Stimulated activated CD8-positive, alpha-beta memory T cell treated with anti-CD3 and anti-CD28 coated beads, Interleukin-2, amount 100 ng/mL, for 1 hour (primary cell): ENCODE measurements at places on chromosomes 7 and 10.

- no peak for DNase-seq
Measured at GRCh38 chr10:32144817-32145688, 88.8 kb upstream of the KIF5B start.

- DNase-seq: no peak
Measured at GRCh38 chr10:14328881-14329672, 1.6 kb downstream of the FRMD4A start.

GRCh38 chr7:97576043-97576442 lies 155.8 kb upstream of the TAC1 start:
- no peak for DNase-seq

GRCh38 chr7:8282871-8283270 lies 20.9 kb upstream of the ICA1 start:
- no peak for DNase-seq

DNA sequence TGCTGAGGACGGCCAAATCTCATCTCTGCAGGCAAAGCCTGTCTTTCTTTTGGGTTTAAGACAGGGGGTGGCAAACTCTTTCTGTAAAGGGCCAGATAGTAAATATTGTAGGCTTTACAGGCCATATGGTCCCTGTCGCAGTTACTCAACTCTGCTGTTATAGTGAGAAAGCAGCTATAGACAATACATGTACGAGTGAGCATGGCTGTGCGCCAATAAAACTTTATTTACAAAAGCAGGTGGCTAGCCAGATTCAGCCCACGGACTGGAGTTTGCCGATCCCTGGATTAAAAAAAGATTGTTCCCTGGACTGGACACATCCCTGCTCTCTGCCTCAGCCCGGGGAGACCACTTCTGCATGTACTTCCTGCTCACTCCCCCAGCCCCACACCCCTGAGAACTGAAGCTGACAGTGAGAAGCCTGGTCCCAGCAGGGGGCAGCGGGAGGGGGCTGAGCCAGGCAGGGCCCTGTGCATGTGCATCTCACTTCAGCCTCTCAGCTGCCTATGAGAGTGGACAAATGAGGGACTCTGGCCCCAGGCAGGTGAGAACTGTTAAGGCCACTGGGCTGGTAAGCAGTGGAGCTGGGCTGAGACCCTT lies 392.4 kb downstream of the PLXNA4 start:
- no peak for DNase-seq

- no peak for DNase-seq
Measured at GRCh38 chr7:116249969-116250553, 39.7 kb downstream of the TES start.

GRCh38 chr10:29681676-29682448 lies 47.1 kb upstream of the SVIL start:
- no peak for DNase-seq

- DNase-seq: no peak
Measured at GRCh38 chr10:62554632-62555199, 180.5 kb downstream of the ZNF365 start.

GRCh38 chr10:129896136-129896859 lies 67.8 kb downstream of the EBF3 start:
- no peak for DNase-seq

DNA sequence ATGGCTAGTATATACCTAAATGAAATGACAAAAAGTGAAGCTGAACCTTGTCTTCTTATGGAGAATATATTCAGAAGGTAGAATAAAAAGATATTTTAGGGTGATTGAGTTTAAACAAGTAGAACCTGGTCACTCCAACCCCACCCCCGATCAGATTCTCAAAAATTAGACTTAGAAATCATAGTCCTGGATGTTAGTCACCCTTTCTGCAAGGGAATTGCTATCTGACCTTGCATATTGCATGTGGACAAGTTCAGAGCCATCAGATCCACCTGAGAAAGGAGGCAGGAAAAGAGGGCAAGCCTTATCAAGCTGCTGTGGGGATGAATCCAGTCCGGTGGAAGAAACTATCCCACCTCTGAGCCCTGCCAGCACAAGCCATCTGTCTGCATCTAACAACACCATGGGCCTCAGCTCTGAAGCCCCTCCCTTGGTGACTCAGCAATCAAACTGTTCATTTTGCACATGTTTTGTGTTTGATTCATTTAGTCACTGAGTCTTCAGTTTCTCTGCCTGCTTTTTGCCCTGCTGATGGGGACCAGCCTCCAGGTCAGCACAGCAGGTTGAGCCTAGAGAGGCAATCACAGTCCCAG lies 727.3 kb downstream of the AUTS2 start:
- no peak for DNase-seq

DNA sequence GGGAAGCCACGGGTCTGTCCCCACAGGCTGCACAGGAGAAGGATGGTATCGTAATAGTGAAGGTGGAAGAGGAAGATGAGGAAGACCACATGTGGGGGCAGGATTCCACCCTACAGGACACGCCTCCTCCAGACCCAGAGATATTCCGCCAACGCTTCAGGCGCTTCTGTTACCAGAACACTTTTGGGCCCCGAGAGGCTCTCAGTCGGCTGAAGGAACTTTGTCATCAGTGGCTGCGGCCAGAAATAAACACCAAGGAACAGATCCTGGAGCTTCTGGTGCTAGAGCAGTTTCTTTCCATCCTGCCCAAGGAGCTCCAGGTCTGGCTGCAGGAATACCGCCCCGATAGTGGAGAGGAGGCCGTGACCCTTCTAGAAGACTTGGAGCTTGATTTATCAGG lies 8.1 kb downstream of the ZKSCAN1 start:
- DNase-seq: no peak

DNA sequence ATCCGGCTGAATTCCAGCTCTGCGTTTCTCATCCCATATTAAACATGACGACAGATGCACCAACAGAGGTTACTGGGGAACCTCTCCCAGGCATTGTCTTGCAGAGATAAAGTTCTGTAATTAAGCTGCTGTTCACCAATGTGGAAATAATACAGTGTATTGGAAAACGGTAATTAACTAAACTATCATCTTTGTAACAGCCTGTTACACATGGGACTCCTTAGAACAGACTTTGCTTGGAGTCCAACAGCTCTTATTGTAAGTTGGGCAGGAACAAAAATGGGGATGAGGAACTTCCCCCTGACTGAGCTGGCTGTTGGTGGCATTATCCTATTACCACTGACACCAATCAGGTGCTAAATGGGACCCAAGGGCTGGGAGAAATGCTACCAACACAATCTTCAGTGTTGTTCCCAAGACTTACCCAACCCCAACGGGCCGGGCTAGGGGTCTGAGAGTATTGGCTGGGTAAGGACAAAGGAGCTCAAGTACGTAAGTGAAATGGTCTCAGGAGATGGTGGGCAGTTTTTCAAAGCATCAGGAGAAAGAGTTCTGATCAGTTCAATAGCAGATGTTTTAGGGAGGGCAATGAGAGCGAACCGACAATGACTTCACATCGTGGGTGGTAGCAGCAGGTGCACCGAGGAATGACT lies 759.4 kb downstream of the GRID1 start:
- no peak for DNase-seq

- no peak for DNase-seq
Measured at GRCh38 chr7:22696541-22697228, 30.3 kb upstream of the IL6 start.

DNA sequence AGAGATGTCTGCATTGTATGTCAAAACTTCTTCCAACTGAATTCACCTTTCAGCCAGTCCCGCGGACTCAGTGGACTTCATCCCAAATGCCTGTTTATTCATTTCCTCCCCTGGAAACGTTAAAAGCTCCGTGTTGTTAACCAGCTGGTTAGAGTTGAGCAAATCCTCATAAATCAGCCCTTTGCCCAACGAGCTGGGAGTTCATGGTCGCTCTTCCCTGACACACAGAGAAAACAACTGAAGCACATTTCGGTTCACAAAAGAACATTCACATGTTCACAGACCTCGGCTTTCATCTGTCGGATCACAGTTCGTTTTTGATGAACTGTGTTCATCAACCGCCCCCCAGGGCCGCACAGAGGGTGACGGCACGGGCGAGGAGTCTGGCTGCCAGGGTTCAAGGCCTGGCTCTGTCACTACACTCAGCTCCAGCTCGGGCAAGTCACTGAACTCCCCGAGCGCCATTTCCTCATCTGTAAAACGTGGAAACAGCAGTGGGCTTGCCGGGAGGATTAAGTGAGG lies 62.6 kb downstream of the GLI3 start:
- no peak for DNase-seq

DNA sequence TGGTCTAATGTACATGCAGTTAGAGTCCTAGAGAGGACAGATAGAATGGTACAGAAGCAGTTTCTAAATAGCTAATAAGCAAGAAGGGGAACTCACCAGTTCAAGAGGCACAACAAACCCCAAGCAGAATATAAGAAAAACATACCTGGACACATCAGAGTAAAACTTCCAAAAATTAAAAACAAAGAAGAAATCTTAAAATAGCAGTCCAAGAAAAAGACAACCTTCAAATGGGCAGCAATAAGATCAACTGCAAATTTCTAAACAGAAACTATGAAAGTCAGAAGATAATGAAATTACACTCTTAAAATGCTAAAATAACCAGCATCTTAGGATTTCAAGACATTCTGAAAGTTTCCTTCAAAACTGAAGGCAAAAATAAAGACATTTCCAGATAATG lies 55.9 kb downstream of the USP6NL start:
- no peak for DNase-seq

DNA sequence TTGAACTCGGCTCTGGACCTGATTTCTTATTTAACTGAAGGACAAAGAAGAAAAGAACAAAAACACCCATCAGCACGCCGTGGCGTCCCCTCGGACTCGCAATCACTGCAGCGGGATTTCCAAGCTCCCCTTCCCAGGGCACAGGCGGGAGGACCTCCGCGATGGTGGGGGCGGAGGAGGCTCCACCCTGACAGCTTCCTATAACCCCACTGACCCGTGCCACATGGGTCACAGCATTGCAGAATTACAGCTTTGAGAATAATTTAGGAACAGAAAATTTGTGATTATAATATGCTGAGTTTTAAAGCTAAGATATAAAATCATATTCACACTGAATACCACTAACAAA lies 129.7 kb upstream of the SEC61G start:
- no peak for DNase-seq

GRCh38 chr10:99535764-99536337 lies 3.1 kb downstream of the NKX2-3 start:
- no peak for DNase-seq

GRCh38 chr10:12177642-12178041 lies 18.0 kb downstream of the NUDT5 start:
- DNase-seq: no peak

GRCh38 chr7:192701-193480 lies 520 bp downstream of the FAM20C start:
- DNase-seq: no peak

GRCh38 chr7:98294326-98294725 lies 12.8 kb downstream of the BRI3 start:
- no peak for DNase-seq

DNA sequence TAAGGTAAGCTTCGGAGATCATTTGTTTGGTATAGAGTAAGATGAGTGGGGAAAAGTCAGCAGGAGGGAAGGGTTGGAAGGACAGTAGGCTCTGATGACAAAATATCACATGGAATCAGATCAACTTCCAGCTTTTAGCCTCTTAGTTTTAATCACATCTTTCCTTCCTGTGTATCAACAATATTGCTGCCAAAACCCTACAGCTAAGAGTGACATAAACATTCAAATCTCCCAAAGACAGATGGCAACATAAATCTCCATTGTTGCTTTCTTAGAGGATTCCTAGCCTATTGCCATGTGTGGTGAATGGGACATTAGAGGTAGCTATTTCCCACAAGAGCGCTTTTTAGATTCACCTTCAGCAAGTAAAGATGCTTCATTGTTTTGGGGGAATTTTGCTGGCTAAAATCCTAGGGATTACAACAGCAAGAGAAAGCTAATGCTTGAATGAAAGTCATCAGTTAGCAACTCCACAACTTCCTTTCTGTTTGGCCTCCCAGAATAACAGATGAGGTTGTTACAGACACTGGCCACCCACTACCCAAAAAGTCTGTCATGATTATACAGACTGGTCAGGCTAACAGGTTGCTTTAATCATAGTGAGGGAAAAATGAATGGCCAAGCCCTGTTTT lies 35.2 kb upstream of the FZD1 start:
- no peak for DNase-seq

DNA sequence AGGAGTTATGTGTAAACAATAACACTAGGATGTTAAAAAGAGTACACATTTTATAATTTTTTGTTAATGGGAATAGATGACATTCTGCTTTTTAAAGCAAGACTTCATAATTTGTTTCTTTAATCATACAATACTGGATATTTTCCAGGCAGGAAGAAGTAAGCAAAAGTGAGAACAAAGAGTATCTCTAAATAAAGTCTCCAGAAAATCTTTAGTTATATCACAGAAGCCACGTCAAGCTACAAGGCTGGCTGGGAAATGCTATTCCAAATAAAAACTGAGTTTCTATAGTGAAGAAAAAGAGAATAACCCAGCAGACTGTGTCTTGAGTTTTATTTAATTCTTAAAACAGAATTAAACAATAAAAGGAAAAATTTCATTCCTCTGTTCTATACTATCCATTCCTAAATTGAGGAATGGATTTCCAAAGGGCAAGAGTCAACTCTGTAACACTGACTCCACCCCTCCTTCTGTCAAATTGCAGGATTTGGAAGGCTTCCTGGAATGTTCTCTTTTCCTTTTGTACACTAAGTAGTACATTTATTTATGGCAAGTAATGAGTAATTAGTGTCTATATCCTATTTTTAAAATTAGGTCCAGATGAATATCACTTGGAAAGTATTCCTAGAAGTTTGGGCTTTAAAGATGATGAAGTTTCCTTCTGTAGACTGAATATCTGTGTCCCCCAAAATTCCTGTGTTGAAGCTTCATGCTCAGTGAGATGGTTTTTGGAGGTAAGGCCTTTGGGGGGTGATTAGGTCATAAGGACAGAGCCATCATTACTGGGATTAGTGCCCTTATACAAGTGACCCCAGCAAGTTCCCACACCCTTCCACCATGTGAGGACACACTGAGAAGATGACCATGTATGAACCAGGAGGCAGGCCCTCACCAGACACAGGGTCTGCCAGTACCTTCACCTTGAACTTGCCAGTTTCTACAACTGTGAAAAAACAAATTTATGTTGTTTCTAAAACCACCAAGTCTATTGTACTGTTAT lies 290.9 kb downstream of the CRPPA start:
- no peak for DNase-seq

DNA sequence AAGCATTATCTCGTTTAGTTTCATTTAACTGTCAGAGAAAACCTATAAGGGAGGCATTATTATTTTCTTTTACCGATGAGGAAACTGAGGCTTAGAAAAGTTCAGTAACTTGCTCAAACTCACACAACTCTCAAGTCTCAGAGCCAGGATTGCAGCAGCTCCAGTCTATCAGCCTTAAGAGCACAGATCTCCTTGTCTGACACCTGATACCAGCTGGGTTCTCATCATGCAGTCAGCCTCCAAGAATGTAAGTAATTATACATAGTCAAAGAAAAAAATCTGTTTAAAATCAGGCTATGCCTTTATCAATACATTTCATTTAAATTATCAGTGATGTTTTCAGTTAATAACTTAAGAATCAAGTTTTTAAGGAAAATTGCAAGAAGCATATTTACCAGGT lies 236.6 kb upstream of the TCF7L2 start:
- no peak for DNase-seq

GRCh38 chr10:43392748-43393147 lies 16.2 kb downstream of the HNRNPF start:
- no peak for DNase-seq
